ENCODE measurements at places on chromosomes 16 and 17.

DNA sequence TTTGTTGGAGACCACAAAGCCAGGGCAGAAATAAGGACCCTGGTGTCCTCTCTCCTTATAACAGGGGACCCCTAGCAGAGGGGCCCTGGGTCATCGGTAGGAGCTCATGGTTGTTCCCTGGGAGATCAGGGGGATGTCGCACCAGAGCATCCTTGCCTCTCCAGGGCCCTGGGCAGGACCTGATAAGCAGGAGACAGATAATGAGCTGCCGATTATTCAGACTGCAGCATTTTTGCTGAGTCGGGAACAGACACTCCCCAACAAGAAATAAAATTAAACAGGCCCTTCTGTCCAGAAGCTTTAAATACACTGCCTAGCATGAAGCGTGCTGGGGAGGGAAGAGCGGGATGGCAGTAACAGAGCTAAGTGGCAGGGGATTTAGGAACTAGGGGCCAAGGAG is 15.4 kb upstream of the GFAP start:
- DNase-seq: no peak

GRCh38 chr17:4782652-4783051 is 3.5 kb downstream of the VMO1 start:
- DNase-seq: no peak

DNA sequence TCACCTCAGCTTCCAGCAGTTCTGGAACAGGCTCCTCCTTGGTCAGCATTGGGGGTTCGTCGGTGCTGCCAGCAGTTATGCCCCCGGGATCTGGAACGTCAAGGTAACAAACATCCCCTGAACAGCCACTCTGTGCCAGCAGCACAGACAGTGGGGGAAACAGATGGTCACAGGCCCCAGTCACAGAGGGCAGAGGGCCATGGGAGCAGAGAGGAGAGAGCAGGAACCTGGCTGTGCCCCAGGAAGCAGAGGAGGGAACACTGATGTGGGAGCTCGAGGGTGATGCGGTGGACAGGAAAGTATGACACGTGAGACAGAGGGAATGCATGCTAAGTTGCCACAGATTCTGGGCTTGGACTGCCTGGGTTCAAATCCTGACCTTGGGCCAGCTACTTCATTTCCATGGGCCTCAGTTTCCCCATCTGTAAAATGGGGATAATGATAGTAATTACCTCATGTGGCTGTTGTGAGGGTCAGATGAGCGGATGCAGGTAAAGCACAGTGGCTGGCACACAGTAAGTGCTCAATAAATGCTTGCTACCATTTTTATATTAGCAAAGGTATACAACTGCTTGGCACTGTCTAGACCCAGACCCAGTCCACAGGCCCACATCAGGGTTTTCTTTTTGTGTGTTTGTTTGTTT is 4.9 kb downstream of the BCL7C start:
- no peak for DNase-seq

DNA sequence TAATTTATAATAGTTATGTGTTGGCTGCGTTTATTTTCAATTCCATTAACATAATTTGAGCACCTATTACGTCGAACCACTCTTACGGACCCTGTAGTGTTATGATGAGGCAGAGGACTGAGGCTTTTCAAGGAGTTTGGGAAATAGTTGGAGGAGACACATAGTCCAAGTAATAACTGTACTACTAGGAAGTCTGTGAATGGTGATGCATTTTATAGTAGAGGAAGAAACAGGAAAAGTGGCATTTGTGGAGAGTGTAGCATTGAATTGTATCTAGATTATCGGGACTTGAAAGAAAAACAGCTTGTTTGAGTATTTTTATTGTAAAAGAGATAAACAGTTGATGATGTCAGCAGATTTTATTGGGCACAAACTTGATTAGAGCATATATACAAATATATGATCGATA is 1.7 kb downstream of the NFATC3 start:
- no peak for DNase-seq

DNA sequence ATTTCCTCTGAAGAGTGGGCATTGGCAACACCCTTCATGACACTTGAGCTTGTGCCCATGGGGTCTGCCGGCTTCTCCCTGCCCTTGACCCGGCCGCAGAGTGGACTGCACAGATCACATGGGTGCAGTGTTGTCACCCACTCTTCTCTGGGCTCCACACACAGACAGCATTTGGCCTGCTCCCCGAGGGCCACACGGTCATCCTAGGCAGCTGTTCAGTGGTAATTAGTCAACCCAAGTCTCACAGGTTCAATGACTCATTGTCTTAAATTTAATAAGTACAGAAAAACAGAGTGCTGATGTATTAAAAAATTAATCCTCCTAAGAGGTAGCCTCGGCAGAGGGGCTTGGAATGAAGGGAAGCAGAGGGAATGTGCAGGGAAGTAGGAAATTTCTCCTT is 204.8 kb downstream of the MSI2 start:
- no peak for DNase-seq

DNA sequence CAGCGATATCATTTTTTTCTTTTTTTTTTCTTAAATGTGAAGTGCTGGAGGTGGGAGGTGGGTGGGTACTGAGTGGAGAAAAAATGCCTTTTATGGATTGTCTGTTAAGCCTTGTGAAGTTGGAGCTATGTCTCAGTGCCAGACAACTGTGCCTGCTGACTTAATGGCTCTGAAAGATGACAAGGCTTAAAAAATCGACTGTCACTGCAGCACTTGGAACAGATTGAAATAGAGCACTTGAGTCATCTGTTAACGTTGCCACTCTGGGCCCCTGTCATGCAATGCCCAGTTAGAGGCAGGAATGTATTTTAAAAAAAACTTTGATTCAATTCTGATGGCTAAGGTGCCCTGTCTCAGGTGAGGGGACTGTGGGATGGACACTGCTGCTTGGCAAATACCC is 108.2 kb upstream of the HS3ST2 start:
- DNase-seq: no peak

All from kidney epithelial cell (primary cell).